Daoy (cell line): ENCODE measurements at places on chromosomes 3 and 15. TPM values are rescaled to one million over a fixed set of nuclear protein-coding genes. Genes with fewer than 3 reads are reported as not detected.

- DNase-seq, result no peak
Measured at GRCh38 chr3:196288141-196288460, 575 bp upstream of the PCYT1A start.

GRCh38 chr3:137110392-137110996, 152.7 kb downstream of the IL20RB start:
- DNase-seq, result peak; percentile 17

GRCh38 chr3:66390013-66390412, 110.8 kb downstream of the LRIG1 start:
- no peak for DNase-seq

DNA sequence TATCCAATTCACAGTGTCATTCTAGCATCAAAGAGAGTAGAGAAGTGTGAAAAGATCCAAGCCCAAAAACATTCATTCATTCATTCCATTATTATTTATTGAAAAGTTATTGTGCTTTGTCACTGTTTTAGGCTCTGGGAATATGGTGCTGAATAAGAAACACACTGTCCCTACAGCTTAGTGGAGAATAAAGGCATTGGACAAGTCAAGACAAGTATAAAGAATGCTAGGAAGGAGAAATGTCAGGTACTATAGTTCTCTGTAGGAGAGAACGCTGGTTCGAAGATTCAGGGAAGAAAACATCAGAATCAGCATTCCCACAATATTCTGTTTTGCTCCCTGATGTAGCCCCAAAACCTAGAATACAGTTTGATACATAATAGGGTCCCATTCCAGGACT, 128.8 kb upstream of the CHRM5 start:
- DNase-seq, result no peak

DNA sequence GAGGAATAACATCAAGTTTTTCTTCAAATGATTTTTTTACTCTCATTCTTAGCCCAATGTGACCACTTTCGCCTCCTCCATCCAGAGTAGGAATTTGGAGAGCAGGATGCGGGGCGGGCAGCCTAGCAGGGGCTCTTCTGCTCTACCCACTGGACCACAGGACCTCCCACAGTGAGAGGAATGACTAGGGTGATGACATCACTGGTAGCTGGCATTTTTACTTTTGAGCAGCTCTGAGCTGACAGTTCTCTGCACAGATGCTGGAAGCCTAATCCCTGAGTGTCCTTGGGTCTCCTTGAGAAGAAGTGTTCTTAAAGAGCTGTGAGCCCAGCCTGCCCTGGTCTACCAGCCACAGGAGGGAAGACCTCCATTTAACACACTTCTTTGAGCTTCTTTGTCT, 1.4 kb upstream of the HCN4 start:
- DNase-seq, result peak; percentile 52

DNA sequence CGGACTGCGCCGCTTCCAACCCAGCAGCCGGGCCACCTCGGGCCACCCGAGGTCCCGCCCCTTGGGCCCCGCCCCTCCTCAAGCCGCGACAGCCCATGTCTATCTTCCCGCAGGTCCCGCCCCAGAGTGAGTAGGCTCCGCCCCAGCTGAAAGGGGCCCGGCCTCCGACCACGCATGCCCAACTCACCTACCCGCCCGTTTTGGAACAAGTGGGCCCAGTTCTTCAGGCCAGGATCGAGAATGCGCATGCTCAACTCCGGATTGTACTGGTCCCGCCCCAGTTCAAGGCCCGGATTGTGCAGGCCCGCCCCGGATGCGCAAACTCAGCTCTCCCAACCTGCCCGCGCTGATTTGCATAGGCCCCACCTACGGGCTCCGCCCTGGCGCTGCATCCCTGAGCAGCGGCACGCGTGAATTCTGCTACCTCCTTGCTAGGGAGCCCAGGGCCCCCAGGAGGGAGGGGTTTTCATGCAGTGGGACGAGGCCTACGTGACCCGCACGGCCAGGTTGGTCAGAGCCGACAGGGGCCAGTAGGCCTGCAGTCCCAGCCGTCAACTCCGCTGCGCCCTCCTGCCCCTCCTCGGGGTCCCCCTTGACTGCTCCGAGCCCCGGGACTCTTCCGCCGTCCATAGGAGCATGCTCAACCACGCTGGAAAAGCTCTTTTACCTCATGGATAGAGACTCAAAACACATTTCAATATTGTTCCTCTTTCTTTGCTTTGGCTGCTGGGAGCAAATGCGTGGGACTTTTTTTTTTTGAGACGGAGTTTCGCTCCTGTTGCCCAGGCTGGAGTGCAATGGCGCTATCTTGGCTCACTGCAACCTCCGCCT, at the start of gene PFKFB4:
Gene PFKFB4 (minus strand): TSS at position 8 of the 831 bp plus-strand sequence. CDS start 26 bp downstream, outside the sequence.
- peak; percentile 98 for DNase-seq

- peak; percentile 55 for DNase-seq
Measured at GRCh38 chr3:171347301-171348039, 112.7 kb downstream of the TNIK start.

GRCh38 chr3:25844891-25845290, 55.0 kb downstream of the OXSM start:
- DNase-seq, result no peak

GRCh38 chr3:188860147-188860546, 311.6 kb upstream of the TPRG1 start:
- no peak for DNase-seq

The PXYLP1 gene
- 8.6 TPM in 2 replicates for total RNA-seq

The MYLK gene
- 48.9 and 52.7 TPM in 2 replicates for total RNA-seq

The ISLR gene
- total RNA-seq, result 0.06 and 0.29 TPM in 2 replicates

The MEX3B gene
- 6.1 and 7.7 TPM in 2 replicates for total RNA-seq

The ZNF774 gene
- 0.45 and 1.5 TPM in 2 replicates for total RNA-seq

The GRAMD2A gene
- total RNA-seq, result 0.77 TPM in 1 of 2 replicates, not detected in the other
